Mesenteric fat pad (tissue), 1 donor: ENCODE measurements at places on chromosomes 2 and 18.

- DNase-seq, result no peak
Measured at GRCh38 chr2:114659880-114660279, 217.4 kb downstream of the DPP10 start.

DNA sequence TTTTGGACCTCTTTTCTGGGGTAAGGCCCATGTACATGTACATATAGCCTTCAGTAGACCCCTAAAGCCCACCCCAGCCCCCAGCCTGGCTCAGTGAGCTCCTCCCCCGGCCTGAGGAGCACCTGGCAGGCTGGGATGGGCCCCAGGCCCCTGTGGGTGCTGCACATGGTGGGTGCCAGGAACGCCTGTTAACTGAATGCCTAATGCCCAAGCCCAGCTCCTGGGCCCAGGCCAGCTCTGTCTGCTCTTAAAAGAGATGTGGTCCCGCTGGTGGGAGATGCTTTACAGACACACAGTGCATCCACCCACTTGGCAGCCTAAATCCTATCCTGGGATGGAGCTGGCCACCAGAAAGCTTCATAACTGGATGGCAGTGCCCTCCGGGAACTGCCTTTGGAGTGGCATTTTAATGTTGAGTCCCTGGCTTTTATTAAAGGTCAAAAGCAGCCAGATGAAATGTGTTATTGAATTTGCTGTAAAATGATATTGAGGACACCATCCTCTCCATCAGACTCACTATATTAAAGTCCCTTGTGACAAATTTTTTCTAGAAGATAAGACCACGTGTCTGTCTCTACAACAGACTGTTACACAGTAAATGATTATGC lies 7.7 kb upstream of the OXER1 start:
- peak; percentile 79 for DNase-seq

DNA sequence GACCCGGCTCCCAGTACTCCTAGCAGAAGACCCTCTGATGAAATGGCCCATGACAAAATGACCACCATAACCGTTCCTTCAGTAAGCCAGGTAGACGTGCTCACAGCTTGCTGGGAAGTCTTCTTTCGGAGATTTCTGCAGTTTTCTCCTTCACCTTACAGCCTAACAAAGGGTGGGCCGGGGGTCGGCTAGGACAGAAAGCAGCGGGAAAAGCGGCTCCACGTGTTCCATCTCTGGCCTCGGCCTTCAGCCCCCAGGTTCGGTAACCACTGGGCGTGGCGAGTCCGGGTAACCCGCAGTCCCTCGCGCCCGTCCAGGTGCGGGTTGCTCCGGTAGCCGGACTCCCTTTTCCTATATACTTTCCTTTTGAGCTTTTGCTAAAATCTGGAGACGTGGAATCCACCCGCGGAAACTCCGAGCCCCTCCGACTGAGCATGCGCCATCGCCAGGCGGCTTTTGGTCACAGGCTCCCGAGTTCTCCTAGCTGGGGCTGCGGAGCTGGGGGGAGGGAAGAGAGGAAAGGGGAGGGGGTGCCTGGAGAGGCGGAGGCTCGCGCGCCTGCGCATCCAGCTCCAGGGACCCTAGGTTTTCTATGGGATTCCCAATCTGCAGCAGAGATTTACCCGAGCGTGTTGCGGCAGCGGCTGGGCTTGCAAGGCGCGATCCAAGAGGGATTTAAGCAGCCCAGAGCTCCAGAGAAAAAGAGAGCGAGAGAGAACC lies at the start of gene VSNL1:
TSS of gene VSNL1 (plus strand) at position 604 of the 720 bp plus-strand sequence. CDS start 51,379 bp downstream, outside the sequence.
- no peak for DNase-seq

GRCh38 chr18:59547581-59548182 lies 149.5 kb downstream of the CCBE1 start:
- no peak for DNase-seq

- DNase-seq, result no peak
Measured at GRCh38 chr2:236765478-236765877, 195.9 kb downstream of the ACKR3 start.

DNA sequence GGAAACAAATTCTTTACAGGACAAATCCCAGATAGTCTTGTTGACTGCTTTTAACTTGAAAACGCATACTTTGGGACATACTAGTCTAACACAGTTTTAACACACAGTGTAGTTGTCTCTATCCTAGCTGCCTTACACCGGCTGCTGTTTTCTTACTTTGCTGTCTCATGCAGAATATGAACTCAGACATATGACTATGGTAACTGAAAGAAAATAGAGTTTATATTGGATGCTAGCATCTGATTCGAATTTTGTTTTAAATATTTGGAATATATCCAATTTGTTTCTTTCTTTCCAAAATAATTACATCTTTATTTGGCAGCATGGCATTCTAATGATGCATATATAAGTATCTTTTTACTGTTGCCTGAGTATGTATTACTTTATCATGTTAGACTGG lies 69.8 kb downstream of the ANKRD12 start:
- DNase-seq, result no peak

GRCh38 chr18:74947875-74948274 lies 261.1 kb downstream of the PTGR3 start:
- no peak for DNase-seq

DNA sequence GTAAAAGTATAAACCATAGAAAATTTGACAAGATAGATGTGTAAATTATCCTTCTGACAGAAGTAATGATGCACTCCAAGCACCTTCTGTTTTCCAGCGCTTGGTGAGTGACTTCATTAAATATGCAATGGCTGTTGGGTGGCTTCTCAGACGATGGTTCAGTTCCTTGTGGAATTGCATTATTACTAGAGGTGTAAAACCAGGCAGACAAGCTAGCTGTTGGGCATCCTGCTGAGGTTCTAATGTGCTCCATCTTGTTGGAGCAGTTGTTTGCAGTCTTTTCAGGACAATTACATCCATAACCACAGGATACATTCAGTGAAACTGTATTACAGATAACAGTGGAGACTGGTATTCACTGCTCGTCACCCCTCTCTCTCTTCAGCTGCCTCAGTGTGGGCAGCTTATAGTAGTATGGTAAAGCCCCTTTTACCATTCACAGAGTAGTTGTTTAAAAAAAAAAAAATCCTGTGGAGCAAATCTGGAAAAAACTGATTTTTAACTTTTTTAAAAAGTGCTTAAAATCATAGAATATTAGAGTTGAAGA lies 143.5 kb downstream of the AGPS start:
- no peak for DNase-seq

DNA sequence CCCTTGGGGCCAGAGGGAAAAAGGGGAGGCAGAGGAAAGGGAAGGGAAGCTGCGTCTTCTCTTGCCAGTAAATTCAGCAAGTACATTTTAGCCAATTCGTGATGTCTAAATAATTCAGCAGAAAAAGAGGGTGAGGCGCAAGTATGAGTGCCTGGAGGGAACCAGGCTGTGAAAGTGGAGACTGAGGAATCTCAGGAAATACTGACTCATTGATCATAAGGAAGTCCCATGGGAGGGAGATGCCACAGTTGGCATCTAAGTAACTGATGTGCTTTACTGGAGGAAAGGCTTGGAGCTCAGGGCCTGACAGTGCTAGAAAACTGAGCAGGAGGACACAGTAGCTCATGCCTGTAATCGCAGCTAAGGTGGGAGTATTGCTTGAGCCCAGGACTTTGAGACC lies 31.1 kb downstream of the KIF5C start:
- no peak for DNase-seq

DNA sequence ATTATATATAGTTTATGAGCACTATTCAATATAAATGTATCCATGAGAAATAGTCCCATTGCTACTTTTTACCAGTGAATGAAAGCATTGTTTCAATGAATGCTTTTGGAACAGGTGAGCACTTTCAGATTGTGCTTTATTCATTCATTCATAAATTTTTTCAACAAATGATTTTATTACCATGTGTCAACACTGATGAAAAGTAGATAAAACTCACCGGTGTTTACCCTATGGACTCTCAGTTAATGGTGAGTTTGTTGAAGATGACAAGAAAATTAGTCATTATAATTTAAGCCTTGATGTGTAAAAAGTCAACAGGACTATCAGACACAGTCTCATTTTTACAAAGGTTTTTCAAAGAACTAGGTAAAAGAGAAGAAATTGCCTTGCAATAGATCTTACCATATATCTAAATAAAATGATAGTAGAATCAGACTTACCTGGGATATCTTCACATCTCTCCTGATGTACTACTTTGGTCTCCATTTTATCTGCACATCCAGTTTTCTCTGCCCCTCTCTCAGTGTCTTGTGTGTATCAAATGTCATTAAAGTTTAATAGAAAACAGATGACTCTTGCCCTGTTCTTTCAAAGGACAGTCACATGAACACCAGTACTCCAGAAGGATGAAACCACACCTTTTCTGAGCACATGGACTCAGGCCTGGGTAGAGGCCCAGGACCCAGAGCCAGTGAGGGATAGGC lies 325.3 kb upstream of the RND3 start:
- no peak for DNase-seq

- DNase-seq, result no peak
Measured at GRCh38 chr18:32048507-32049091, 30.0 kb downstream of the RNF125 start.

DNA sequence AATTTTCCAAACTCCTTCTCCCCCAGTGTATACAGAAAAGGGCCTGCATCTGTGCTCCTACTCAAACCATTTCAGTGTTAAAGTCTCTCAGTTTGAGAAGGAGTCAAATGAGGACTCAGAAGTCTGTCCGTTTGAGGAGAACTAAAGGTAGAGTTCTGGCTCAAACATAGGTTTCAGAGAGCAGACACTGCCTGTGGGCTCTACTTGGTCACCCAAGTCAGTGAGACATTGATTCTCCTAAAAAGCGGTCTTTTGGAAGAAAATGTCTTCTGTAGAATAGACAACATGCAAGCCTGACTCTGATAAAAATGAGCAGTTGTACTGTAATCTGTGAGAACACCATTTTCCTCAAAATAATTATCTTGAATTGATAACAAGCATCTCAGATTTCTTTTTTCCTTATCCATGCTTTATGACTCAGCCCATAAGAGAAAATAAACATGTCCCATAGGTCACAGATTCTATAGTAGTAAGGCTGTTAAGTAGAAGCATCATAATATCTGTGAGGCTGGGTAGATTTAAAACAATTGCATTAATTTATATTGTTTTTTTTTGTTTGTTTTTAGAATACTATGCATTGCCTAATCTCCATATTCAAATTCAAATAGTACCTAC lies 82.8 kb downstream of the ASXL3 start:
- no peak for DNase-seq

GRCh38 chr2:66583881-66584280 lies 149.0 kb downstream of the MEIS1 start:
- no peak for DNase-seq

- DNase-seq, result no peak
Measured at GRCh38 chr2:70258532-70258875, 567 bp downstream of the PCYOX1 start.

DNA sequence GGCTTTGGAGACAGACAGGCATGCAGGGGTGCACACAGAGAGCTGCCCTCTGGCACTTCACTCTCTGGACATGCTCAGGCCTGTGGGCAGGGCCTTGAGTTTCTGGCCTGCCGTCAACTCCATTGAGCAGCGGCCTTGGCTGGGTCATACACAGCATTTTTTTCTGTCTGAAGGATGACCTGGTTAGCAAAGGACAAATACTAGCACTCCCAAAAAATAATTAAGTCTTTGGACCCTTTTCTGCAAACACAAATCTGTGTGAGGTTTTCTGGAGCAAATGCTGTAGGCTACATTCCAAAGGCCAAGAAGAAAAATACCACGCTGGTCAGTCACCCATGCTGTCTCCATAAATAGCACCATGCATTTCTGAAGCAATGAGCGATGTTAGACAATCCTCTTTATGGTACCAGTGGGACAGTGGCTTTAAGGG lies 124.7 kb upstream of the CTAGE1 start:
- no peak for DNase-seq

GRCh38 chr2:202009019-202009481 lies 24.6 kb upstream of the FZD7 start:
- peak; percentile 55 for DNase-seq

DNA sequence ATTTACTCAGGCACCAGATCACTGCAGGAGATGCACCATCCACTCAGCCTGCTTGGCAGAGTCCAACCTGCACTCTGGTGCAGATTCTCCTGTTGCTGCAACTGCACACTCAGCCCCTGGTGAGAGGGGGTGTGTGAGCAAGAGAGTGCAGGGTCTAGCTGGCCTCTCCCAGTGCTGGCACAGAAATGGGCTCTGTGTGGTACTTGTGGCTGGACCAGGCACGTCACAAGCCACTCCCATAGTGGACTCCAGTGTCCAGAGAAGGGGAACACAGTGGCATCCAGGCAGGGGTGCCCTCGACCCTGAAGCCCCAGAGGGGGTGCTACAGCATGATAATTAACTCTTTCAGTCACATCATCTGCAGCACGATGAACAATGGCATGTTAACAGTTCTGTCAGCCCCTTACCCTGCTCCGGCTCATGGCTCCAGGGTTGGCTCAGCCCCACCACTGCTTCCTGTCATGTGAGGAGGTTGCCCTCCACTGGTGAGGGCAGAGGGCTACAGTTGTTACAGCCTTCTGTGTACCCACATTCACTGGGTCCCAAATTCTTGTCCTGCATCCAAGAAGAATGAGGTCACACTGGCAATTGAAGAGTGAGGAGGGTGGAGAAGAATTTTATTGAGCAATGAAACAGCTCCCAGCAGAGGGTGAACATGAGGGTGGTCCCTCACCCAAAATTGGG lies 135.7 kb downstream of the EVA1A start:
- DNase-seq, result no peak

GRCh38 chr18:44909191-44909719 lies 228.6 kb downstream of the SETBP1 start:
- DNase-seq, result no peak

DNA sequence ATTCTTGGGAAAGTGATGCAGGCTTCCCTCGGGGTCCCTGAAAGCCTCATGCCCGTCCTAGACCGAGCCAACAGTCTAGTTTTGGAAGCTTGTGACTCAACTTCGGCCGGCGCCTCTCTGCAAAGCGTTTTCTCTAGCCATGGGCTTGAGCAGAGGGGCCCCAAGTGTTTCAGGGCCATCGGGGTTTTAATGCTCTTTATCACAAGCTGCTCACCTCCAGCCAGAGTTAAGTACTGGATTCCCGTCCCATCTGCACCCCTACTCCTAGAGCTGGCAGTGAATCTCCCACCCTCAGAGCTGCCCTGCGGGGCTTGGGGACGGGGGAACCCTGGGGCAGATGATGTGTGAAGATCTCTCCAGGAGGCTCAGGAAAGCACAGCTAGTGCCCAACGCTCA lies 7.3 kb downstream of the RAX start:
- no peak for DNase-seq

DNA sequence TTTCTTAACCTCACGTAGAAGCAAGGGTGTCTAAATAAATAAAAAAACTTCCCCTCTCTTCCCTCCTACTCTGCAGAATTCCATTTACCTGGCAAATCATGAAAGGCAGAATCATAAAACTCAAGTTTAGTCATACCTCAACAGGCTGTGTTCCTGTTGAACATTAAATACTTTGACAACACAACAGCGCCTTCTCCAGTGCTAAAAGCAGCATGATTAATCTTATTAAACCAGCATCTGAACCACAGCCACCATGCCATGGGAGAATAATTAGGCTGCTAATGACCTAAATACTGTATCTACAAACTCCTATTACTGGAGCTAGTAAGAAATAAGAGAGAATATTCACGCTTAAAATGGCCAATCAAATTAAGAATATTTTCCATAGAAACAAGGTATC lies 68.1 kb downstream of the CDH2 start:
- no peak for DNase-seq
